ENCODE measurements at places on chromosomes 7 and 10.

GRCh38 chr7:70612811-70613210, 519.1 kb upstream of the GALNT17 start:
- DNase-seq, result no peak

GRCh38 chr7:101916041-101916800, 98.8 kb downstream of the CUX1 start:
- DNase-seq, result no peak

- DNase-seq, result no peak
These were observed 849.2 kb downstream of the IPMK start for GRCh38 chr10:57418476-57418875.

DNA sequence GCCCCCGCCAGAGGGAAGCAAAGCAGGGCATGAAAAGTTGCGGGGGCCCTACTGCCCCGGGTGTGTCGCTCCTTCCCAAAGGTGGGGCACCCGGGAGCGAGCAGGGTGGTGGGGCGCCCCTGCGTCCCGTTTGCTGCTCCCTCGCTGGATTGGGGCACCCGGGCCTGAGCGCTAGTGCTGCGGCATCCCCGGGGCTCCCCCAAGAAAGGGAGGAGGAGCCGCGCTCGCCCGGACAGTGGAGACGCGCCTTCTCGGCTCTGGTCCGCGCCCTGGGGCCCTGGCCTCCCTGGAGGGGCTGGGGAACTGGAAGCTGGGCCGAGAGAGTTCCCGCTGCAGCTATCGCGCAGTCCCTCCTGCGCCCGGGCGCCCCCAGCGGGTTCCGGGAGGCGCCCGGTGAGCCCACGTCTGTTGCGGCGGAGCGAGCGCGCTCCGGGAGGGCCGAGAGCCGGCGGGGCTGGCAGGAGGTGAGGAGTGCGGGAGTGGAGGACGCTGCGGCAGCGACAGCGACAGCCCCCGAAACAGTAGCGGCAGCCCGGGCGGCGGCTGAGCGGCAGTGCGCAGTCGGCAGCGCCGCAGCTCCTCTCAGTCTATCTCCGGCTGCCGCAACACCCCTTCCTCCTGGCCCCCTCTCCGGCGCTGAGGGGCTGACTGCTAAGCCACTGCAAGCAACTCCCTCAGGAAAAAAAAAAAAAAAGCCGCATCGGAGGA, 504 bp upstream of the BMPER start:
- DNase-seq, result peak; percentile 79

- no peak for DNase-seq
These were observed 234.5 kb downstream of the SORCS3 start for GRCh38 chr10:104875561-104875960.

Measured in caudate nucleus (tissue), 63 donors.